Chondrocyte (in vitro differentiated cells): ENCODE measurements at places on chromosomes 12 and 14. TPM values are rescaled to one million over a fixed set of nuclear protein-coding genes. Genes with fewer than 3 reads are reported as not detected.
A peak's percentile ranks its signal among the peaks of the same experiment; 100 is the strongest.

Gene TAS2R9
- 0.53 TPM in 1 of 3 replicates, not detected in the others for total RNA-seq

Gene CD69
- total RNA-seq: not detected in 3 replicates

- H3K4me3 ChIP-seq: no peak overlapping the region
- H3K4me1 ChIP-seq: no peaks in the 10 kb centered on the region
- H3K36me3 ChIP-seq: no peaks in the 10 kb centered on the region
- no peak overlapping the region for H3K27ac ChIP-seq
- no peak for DNase-seq
Observed at GRCh38 chr12:79203058-79203647, 338.6 kb downstream of the SYT1 start.

GRCh38 chr14:71497645-71498086 lies 434.6 kb upstream of the RGS6 start:
- peak overlapping the region; percentile 60 for H3K27ac ChIP-seq
- no peak for DNase-seq
- H3K4me1 ChIP-seq: peaks cover 53% of the 10 kb centered on the region
- H3K4me3 ChIP-seq: no peak overlapping the region
- peaks cover 2% of the 10 kb centered on the region for H3K36me3 ChIP-seq
- no peaks in the 10 kb centered on the region for H3K27me3 ChIP-seq

DNA sequence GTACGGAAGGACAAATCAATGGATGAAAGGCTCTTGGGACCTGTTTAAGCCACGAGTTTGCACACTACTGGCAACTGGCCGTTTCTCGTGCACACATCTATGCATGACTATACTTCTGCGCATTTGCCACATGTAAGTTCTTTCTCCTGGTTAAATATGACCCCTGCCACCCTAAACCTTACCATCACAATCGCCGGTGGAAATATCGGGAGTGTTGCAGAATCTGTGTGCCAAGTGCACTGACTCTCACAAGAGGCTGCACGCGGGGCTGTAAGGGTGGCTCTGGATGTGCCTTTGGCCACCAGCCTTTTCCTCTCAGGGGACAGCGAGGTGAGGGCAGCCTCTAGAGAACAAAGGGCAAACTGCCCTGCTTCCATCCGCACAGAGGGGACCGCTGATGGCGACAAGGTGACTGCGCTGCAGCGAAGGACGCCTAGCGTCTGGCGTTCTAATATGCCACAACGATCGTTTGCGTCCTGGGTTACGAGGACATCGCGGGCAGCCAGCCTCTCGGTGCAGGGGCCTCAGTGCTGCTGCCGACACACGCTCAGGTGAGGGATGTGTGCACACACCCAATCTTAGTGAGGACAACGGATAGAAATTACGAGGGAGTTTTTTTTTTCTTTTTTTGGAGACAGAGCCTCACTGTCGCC lies 232.2 kb downstream of the PCNX1 start:
- no peak overlapping the region for H3K4me3 ChIP-seq
- H3K4me1 ChIP-seq: peaks cover 13% of the 10 kb centered on the region
- H3K27me3 ChIP-seq: no peaks in the 10 kb centered on the region
- H3K27ac ChIP-seq: no peak overlapping the region
- H3K36me3 ChIP-seq: peaks cover 4% of the 10 kb centered on the region
- DNase-seq: no peak

- DNase-seq: no peak
- H3K4me1 ChIP-seq: peaks cover 47% of the 10 kb centered on the region
- H3K27me3 ChIP-seq: no peaks in the 10 kb centered on the region
Observed at GRCh38 chr12:79409562-79409961, 281.2 kb downstream of the PAWR start.

DNA sequence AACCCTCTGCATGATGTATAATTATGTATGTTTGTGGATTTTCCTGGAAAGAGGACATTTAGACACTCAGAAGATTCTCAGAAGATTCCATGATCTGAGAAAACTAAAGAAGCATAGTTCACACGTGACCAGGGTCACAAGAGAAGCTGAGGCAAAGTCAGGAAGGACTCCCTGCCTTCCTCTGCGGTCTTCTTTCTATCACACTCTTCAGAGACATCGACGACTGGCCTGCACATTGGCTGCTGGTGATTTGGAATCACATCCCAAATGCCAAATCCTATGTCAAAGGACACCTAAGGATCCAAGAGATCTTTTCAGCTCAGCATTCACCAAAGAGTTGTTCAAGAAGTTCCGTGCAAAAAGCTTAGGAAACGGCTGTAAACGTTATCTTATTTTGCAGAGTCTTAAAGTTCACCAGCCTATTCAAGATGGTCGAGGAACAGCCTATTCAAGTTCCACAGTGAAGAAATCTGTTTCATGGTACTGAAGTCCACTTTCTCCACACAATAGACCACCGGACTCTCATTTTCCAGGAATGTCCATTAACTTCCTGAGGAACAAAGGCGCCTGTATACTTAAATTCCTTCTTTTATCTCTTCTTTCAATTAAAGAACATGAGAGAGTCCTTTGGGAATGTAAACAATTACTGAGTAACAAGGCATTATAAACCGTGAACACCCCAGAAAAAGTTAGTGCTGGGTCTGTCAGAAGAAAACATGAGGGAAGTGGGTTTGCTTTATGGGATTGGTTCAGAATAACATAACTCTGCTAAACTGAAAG lies 42.1 kb downstream of the IGF1 start:
- no peaks in the 10 kb centered on the region for H3K4me1 ChIP-seq
- H3K27me3 ChIP-seq: no peaks in the 10 kb centered on the region
- H3K36me3 ChIP-seq: no peaks in the 10 kb centered on the region
- H3K27ac ChIP-seq: no peak overlapping the region

GRCh38 chr14:33938131-33938949 lies 12.5 kb downstream of the EGLN3 start:
- no peaks in the 10 kb centered on the region for H3K27me3 ChIP-seq
- H3K4me1 ChIP-seq: peaks cover 23% of the 10 kb centered on the region
- H3K27ac ChIP-seq: peak overlapping the region; percentile 57
- DNase-seq: no peak
- H3K36me3 ChIP-seq: peaks cover 2% of the 10 kb centered on the region

DNA sequence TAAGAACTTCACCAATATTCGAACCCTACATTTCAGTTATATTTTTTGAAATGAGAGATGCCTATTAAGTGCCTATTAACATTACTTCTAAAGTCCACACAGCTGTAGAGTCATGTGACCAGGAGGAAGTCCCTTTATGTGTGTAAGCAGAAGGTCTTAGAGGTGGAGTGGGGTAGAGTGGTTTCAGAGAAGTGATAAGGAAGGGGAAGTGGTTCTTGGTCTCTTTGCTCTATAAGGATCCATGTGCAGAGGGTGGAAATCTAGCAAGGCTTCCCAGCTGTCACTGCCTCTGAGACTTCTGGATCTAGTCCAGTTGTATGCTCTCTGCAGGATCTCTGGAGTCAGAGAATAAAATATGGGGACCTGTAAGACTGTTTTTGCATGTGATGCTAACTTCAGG lies 673.9 kb downstream of the FLRT2 start:
- H3K36me3 ChIP-seq: no peaks in the 10 kb centered on the region
- no peaks in the 10 kb centered on the region for H3K4me1 ChIP-seq
- no peak overlapping the region for H3K4me3 ChIP-seq
- no peak for DNase-seq
- H3K27ac ChIP-seq: no peak overlapping the region
- no peaks in the 10 kb centered on the region for H3K27me3 ChIP-seq
